ENCODE measurements at places on chromosomes 16 and 17.

DNA sequence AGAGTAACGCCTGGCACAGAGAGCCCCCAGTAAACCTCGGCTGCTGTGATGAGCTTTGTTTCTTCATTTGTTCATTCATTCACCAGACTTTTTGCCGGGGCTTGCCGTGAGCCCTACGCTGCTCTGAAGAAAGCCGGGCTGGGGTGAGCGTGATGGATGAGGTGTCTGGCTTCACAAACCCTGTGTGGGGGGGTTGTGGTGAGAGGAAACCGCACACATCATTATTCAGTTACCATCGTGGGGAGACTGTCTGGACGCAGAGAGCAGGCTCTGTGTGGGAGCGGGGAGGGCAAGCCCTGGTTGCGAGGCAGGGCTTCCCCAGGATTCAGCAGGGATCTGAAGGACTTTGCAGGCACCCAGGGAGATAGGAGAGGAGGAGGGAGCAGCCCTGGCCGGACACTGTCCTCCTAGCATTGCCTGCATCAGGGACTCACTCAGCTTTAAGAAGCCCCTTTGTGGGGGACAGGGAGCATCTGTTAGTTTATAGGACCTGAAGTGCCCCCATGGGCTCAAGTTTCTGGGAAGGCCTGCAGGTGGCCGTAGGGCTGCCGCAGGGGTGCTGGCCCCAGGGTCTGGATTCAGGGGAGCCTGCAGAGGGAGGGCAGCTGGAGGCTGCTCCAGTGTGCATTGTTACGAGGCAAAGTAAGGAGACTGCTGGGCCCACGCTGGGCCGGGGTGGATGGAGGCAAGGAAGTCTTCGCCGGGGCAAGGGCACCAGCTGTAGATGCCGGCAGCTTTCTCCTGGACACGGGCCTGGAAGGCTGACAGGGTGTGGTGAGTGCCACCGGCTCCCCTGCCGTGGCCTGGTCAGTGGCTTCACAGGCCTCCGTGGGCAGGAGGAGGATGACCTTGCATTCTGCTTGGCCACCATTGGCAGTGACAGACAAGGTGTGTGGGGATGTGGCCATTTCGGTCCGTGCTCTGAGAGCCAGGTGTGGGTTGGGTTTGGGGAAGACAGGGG lies 334.5 kb downstream of the SEC14L1 start:
- peak; percentile 81 for DNase-seq

- no peak for DNase-seq
Measured at GRCh38 chr16:52874042-52874441, 178.7 kb downstream of the CHD9NB start.

- DNase-seq = peak; percentile 8
Measured at GRCh38 chr16:50395763-50396710, 27.2 kb upstream of the BRD7 start.

DNA sequence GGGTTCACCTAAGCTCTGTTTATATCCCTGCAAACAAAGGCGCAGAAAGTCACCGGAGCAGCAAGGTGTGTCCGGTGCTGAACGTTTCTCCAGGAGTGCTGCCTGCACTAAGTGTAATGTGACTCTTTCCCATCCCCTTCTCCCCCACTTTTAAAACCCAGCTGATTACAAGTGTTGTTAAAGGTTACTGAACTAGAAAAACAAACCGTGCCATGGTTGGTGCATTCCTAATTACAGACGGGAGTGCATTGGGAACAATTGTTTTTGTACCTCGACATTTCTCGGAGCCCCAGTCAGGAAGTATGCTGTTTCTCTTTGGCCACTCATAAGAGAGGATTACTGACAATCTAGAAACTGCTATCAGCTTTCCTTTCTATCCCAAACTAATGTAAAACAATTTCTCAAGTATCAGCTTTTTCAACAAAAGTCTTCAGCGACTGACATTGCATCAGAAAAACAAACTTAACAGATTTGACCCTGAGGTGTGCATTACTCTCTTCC lies 441.0 kb upstream of the SALL1 start:
- no peak for DNase-seq

DNA sequence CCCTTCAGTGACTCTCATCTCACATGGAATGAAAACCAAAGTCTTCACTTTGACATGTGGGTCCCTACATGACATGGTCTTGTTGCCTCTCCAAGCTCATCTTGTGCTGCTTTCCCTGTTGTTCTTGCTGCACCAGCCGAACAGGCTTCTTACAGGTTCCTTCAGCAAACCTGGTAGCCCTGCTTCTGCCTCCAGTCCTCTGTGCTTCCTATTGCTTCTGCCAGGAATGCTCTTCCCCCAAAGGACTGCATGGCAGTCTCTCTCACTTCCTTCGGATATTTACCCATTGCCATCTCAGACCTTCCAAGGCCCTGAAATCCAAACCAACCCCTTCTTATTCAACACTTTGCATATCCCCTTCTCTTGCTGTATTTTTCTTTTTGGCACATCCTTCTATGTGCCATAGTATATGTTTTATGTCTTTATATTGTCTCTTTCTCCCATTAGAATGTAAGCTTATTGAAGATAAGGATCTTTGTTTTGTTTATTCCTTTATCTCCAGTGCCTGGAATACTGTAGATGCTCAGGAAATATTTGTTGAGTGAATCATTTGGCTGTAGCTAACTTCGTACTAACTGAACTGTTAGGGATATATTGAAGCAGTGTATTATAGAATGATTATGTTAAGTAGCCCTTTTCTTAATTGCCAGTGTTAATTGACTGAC lies 57.9 kb upstream of the SLC12A3 start:
- DNase-seq = no peak

- DNase-seq = no peak
Measured at GRCh38 chr17:44909681-44910144, 5.6 kb downstream of the GFAP start.

- no peak for DNase-seq
Measured at GRCh38 chr16:87451563-87452210, 41.1 kb downstream of the ZCCHC14 start.

GRCh38 chr16:10983159-10983558 lies 38.8 kb downstream of the CLEC16A start:
- peak; percentile 29 for DNase-seq

GRCh38 chr16:79439901-79440300 lies 160.6 kb downstream of the MAF start:
- DNase-seq = no peak

DNA sequence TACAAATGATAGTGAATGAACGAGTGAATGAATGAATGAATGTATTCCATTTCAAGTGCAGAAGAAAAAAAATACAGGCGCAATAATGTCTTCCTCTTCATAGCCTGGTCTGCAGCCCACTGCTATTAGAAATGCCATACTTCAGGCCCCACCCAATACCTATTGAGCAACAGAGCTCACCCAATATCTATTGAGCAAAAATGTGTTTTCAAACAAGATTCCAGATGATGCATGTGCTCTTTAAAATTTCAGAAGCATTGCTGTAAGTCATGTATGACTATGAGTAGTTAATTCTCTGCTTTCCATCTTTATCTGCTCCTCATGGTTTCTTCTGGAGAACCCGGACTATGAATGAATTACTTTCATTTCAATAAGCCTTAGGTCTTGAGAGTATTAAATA lies 308.2 kb downstream of the XYLT1 start:
- no peak for DNase-seq

GRCh38 chr16:20610211-20610891 lies 34.2 kb upstream of the ACSM2B start:
- DNase-seq = no peak

DNA sequence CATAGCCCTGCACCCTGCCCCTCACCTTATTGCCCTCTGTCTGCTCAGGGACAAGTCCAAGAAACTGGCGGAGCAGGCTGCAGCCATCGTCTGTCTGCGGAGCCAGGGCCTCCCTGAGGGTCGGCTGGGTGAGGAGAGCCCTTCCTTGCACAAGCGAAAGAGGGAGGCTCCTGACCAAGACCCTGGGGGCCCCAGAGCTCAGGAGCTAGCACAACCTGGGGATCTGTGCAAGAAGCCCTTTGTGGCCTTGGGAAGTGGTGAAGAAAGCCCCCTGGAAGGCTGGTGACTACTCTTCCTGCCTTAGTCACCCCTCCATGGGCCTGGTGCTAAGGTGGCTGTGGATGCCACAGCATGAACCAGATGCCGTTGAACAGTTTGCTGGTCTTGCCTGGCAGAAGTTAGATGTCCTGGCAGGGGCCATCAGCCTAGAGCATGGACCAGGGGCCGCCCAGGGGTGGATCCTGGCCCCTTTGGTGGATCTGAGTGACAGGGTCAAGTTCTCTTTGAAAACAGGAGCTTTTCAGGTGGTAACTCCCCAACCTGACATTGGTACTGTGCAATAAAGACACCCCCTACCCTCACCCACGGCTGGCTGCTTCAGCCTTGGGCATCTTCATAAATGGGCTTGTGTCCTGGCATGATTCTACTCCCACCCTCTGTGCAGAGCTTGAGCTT lies 6.3 kb upstream of the NFATC3 start:
- no peak for DNase-seq

DNA sequence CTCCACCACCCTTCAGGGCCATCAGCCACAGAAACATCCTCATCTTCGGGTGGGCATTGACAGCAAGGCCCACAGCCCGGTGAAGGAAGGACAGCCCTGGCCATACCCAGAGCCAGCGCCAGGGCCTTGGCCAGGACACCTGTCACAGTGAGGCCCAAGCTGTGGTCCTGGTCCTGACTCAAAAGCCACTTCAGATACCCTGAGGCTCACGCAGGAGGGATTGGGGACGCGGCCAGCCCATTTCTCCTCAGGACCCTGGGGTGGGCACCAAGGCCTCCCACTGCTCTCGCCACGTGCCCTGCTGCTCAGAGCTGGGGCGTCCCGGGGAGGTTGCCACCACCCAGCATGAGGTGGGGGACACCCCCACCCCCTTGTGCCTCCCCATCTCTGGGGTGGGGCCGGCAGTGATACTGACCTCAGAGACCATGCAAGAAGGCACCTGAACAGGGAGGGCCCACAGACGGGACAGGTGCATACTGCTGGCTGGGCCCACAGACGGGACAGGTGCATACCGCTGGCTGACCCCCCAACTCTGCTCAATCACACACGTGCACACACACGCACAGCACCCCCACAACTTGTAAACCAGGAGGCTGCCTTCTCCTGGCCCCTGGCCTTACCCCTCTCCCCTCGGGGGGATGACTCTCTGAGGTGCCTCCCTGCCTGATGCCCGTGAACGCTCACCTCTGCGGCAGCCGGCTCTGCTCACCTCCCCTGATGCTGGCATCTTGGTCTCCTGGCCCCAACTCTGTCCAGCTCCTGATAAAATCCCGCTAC lies 14.2 kb downstream of the SLC7A5 start:
- DNase-seq = no peak

GRCh38 chr17:43553573-43553972 lies 7.4 kb upstream of the ETV4 start:
- DNase-seq = no peak

DNA sequence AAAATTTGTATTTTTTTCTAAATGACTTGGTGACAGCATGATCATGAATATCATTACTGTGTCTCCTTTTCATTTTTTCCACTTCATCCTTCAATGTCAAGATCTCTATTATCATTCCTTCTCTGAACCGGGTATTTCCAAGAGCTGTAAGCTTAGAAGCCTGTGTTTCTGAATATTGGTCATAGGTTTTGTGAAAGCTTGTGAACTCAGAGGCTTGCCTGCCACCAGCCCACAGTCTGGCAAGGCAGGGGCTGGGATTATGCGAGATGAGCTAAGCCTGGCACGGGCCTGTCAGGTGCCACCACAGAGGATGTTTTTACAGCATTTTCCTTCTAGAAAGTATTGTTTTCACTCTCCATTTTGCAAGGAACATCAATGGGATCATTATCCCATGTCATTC lies 92.8 kb downstream of the MYH10 start:
- DNase-seq = no peak

- no peak for DNase-seq
Measured at GRCh38 chr17:7094652-7095019, 14.6 kb upstream of the CLEC10A start.

DNA sequence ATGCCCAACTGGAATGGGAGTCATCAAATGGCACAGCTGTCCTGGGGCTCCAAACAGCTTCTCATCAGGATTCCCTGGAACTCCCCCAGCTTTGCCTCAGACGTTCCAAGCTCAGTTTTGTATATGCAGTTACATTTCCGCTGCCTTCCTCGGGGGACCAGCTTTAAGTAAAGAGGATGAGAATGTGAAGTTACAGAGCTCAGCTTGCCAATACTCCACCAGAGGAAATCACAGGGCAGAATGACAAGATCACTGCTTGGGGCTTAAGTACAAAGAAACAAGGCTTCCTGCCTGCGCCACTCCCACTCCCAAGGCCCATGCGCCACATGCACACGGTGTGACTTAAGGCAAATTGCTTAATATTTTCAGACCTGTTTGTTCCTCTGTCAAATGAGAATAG lies 272.4 kb upstream of the CDH11 start:
- no peak for DNase-seq

DNA sequence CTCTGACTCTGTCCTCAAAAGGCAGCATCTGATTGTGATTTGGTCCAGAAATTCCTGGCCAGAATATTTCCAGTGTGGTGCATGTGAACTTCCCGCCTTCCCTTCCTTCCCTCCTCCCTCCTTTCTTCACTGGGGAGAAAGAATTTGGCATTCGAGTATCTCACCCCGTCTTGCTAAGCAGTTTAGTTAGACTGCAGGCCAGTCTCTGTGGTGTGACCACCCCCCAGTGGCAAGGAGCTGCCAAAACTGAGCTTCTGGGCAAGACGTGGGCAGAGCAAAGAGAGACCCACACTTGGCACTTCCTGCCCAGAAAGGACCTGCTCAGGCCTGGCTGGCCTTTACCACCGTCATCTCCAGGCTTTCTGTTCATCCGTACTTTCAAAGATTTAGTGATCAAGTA lies 36.4 kb downstream of the SNX20 start:
- no peak for DNase-seq

DNA sequence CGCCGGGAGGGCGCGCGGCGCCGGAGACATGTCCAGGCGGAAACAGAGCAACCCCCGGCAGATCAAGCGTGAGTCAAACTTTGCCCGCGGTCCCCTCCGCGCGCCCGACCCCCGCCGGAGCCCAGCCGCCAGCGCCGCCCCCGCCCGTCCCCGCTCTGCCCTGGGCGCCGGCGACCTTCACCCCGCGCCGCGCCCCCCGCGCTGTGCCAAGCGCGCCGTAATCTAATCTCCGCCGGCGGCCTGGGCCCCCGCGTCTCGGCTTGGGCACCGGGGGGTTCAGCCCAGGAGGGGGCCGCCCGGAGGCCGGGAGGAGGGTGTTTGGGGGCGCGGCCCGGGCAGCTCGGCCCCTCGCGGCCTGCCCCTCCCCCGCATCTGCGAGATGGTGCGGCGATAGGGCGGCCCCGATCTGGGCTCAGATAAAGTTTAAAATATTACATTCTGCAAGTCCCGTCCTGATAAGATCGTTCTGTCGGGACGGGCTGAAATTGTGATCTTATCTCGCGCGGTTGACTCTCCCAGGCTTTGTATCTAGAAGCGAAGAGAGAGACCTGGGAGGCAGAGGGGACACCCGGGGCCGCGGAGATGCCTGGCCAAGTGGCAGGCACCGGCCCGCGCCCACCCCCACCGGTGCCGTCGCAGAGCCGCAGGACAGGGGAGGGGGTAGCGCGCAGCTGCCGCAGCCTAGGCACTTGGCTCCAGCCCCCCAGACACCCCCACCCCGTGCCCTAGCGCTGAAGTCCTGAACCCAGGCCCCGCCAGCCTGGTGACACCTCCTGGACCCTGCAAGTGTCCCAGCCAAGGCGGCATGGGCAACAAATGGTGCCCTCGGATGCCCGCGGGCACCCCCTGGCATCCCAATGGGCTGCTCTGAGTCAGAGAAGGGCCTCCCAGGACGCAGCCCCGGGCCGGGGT lies 787 bp downstream of the ZFPM1 start:
- DNase-seq = peak; percentile 31

All from activated CD4-positive, alpha-beta T cell treated with anti-CD3 and anti-CD28 coated beads for 4 hours (primary cell).